Activated T-cell treated with anti-CD3 and anti-CD28 coated beads, Interleukin-2, amount 50 U/mL, for 24 hours (primary cell): ENCODE measurements at places on chromosomes 7 and 10.

GRCh38 chr10:23330948-23331347 is 13.6 kb downstream of the C10orf67 start:
- H3K4me3 ChIP-seq = no peak overlapping the region
- peaks cover 39% of the 10 kb centered on the region for H3K4me1 ChIP-seq
- DNase-seq = no peak
- peak overlapping the region; percentile 45 for H3K27ac ChIP-seq
- H3K36me3 ChIP-seq = no peaks in the 10 kb centered on the region

- H3K4me1 ChIP-seq = no peaks in the 10 kb centered on the region
- no peaks in the 10 kb centered on the region for H3K36me3 ChIP-seq
- no peak for DNase-seq
- no peak overlapping the region for H3K4me3 ChIP-seq
- H3K27ac ChIP-seq = no peak overlapping the region
Measured at GRCh38 chr10:29011516-29011915, 277.4 kb upstream of the LYZL1 start.

DNA sequence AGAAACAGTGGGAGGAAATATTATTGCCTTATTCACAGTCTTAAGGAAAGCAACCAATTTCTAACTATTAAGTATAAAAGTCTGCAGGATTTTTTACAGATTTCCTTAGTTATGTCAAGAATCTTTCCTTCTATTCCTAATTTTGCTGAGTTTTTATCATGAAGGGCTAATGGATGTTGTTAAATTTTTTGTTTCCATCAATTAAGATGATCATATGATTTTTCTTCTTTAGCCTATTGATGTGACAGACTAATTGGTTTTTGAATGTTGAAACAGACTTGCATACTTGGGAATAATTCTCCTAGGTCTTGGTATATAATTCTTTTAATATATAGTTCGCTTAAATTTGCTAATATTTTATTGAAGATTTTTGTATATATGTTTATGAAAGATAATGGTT is 569.1 kb upstream of the KCND2 start:
- no peak overlapping the region for H3K27ac ChIP-seq
- no peaks in the 10 kb centered on the region for H3K27me3 ChIP-seq
- H3K4me3 ChIP-seq = no peak overlapping the region
- DNase-seq = no peak
- no peaks in the 10 kb centered on the region for H3K36me3 ChIP-seq

- no peaks in the 10 kb centered on the region for H3K36me3 ChIP-seq
- DNase-seq = no peak
- H3K27ac ChIP-seq = no peak overlapping the region
- H3K4me1 ChIP-seq = no peaks in the 10 kb centered on the region
- H3K4me3 ChIP-seq = no peak overlapping the region
Measured at GRCh38 chr7:101537205-101537604, 91.9 kb downstream of the MYL10 start.

- no peaks in the 10 kb centered on the region for H3K27me3 ChIP-seq
- no peaks in the 10 kb centered on the region for H3K36me3 ChIP-seq
- H3K4me3 ChIP-seq = no peak overlapping the region
- DNase-seq = no peak
Measured at GRCh38 chr10:77004917-77005564, 632.6 kb downstream of the KCNMA1 start.

- no peak overlapping the region for H3K27ac ChIP-seq
- H3K4me1 ChIP-seq = no peaks in the 10 kb centered on the region
- H3K4me3 ChIP-seq = no peak overlapping the region
- no peak for DNase-seq
- no peaks in the 10 kb centered on the region for H3K36me3 ChIP-seq
Measured at GRCh38 chr7:4468320-4469102, 213.6 kb upstream of the FOXK1 start.

GRCh38 chr7:151761231-151761630 is 115.7 kb downstream of the PRKAG2 start:
- H3K27me3 ChIP-seq = no peaks in the 10 kb centered on the region
- H3K27ac ChIP-seq = no peak overlapping the region
- peaks cover 27% of the 10 kb centered on the region for H3K4me1 ChIP-seq
- no peak overlapping the region for H3K4me3 ChIP-seq
- peaks cover 6% of the 10 kb centered on the region for H3K36me3 ChIP-seq
- DNase-seq = no peak

DNA sequence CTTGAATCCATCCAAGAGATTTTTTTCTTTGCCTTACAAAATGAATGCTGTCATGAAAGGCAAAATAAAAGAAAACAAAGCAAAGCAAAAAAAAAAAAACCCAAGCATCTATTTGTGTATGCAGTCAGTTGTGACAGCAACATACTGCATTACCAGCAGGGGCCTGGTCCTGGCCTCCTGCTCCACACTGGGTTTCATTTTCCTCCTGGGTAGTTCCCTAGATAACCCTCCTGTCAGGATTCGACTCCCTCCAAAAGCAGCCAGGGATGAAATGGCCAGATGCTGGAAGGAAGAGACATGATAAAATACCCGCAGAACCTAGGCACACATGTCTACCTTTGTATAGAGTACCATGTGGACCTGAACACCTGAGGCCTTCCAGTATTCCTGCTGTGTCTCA is 148.6 kb downstream of the NRCAM start:
- DNase-seq = no peak
- H3K27ac ChIP-seq = no peak overlapping the region
- no peak overlapping the region for H3K4me3 ChIP-seq
- peaks cover 12% of the 10 kb centered on the region for H3K27me3 ChIP-seq

DNA sequence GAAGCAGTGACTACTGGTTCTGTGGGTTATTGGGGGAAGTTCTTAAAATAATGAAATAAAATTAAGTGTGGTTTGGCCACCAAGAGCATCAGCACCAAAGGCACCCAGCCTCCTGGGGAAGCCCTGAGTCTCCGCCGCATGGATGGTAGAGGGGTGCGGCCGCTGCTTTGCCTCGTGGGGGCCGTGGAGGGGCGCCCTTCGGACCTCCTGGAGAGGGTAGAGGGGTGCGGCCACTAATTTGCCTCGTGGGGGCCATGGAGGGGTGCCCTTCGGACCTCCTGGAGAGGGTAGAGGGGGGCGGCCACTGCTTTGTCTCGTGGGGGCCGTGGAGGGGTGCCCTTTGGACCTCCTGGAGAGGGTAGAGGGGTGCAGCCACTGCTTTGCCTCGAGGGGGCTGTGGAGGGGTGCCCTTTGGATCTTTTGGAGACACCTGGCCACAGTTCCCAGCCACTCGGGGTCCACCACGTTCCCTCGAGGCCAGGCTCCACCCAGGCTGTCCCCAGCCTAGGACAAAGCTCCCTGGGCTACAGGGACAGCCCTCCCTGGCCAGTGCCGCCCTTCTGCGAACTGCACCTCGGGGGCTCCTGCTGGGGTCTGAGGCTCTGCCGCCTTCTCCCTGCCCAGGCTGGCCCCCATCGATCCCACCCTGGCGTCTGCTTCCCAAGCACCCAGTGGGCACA is 535.1 kb downstream of the PTPRN2 start:
- H3K36me3 ChIP-seq = no peaks in the 10 kb centered on the region
- no peaks in the 10 kb centered on the region for H3K4me1 ChIP-seq
- H3K4me3 ChIP-seq = no peak overlapping the region
- H3K27ac ChIP-seq = no peak overlapping the region
- no peak for DNase-seq

GRCh38 chr7:151727579-151728285 is 149.2 kb downstream of the PRKAG2 start:
- peaks cover 28% of the 10 kb centered on the region for H3K4me1 ChIP-seq
- H3K36me3 ChIP-seq = no peaks in the 10 kb centered on the region

DNA sequence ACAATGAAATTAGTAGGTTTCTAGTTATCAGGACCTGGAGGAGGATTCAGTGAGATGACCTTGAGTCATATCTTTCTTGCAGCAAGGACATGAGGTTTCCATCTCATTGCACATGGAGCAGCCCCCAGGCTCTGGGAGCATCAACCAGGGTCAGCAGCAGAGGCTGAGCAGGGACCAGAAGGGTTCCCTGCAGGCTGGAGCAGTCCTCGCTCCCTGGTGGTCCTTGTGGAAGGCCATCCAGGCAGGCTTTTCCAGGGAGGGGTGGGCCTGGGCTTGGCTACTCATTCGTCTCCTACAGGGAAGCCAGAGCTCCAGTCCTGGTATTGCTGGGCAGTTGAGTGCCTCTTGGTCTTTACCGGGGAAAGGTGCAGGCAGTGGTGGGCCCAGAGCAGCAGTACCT is 587.5 kb downstream of the GLRX3 start:
- H3K4me1 ChIP-seq = no peaks in the 10 kb centered on the region
- no peak overlapping the region for H3K4me3 ChIP-seq
- peaks cover 5% of the 10 kb centered on the region for H3K27me3 ChIP-seq
- H3K36me3 ChIP-seq = no peaks in the 10 kb centered on the region
- DNase-seq = no peak
- H3K27ac ChIP-seq = no peak overlapping the region

GRCh38 chr7:55223023-55223422 is 142.1 kb upstream of the LANCL2 start:
- H3K4me3 ChIP-seq = no peak overlapping the region
- peaks cover 6% of the 10 kb centered on the region for H3K27me3 ChIP-seq
- no peaks in the 10 kb centered on the region for H3K36me3 ChIP-seq

DNA sequence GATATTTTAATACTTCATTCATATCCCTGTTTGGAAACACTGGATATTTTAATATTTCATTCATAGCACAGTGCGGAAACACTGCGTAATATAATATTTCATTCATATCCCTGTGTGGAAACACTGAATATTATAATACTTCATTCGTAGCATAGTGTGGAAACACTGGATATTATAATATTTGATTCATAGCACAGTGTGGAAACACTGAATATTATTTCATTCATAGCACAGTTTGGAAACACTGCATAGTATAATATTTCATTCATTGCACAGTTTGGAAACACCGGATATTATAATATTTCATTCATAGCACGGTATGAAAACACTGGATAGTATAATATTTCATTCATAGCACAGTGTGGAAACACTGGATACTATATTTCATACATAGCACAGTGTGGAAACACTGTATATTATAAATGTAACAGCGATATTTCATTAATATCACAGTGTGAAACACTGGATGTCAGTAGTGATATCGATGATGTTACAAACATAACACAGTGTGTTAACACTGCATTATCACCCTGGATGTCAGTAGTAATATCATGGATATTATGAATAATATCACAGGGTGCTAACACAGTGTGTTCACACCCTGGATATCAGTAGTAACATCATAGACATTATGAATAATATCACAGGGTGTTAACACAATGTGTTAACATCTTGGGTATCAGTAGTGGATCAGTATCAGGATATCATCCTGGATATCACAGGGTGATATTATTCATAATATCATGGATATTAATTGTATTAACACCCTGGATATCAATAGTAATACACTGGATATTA is 2.9 kb upstream of the TMEM225B start:
- H3K4me1 ChIP-seq = no peaks in the 10 kb centered on the region
- H3K36me3 ChIP-seq = no peaks in the 10 kb centered on the region
- H3K27ac ChIP-seq = no peak overlapping the region
- DNase-seq = no peak
- H3K27me3 ChIP-seq = no peaks in the 10 kb centered on the region
